Spinal cord (tissue), 10 donors: ENCODE measurements at places on chromosomes 3 and 15. TPM values are rescaled to one million over a fixed set of nuclear protein-coding genes. Genes with fewer than 3 reads are reported as not detected.

The FBXL22 gene
- total RNA-seq: 0.83 TPM

The EPB42 gene
- total RNA-seq: 9.5 TPM

The FRMD5 gene
- 8.9 TPM for total RNA-seq

The GFM1 gene
- 56.3 TPM for total RNA-seq

The NR1I2 gene
- 0.50 TPM for total RNA-seq

The PAK2 gene
- total RNA-seq: 57.7 TPM

The PATL2 gene
- total RNA-seq: 0.72 TPM

The NDN gene
- total RNA-seq: 140 TPM

The PLCB2 gene
- total RNA-seq: 7.6 TPM

The PTX3 gene
- total RNA-seq: 5.4 TPM

The FES gene
- 13.3 TPM for total RNA-seq

The P2RY13 gene
- 5.8 TPM for total RNA-seq

The SEMA5B gene
- total RNA-seq: 14.2 TPM

The ASB14 gene
- 0.50 TPM for total RNA-seq

The MESP2 gene
- not detected for total RNA-seq

The IGSF10 gene
- total RNA-seq: 9.7 TPM

The WDR93 gene
- total RNA-seq: 3.9 TPM

The ALAS1 gene
- total RNA-seq: 48.9 TPM

The LTK gene
- total RNA-seq: 0.17 TPM

The RETNLB gene
- not detected for total RNA-seq

The TP63 gene
- total RNA-seq: 4.3 TPM

The SCN11A gene
- 44.3 TPM for total RNA-seq

The RPL29 gene
- 1,251 TPM for total RNA-seq

The TMEM108 gene
- total RNA-seq: 6.6 TPM

The GHRL gene
- 0.39 TPM for total RNA-seq

The RTP4 gene
- total RNA-seq: 1.2 TPM

The KLHL6 gene
- 2.1 TPM for total RNA-seq

The ISL2 gene
- total RNA-seq: 0.28 TPM

The PLCH1 gene
- 10.2 TPM for total RNA-seq

The PTH1R gene
- 25.0 TPM for total RNA-seq

The LMOD3 gene
- total RNA-seq: 0.50 TPM

The PP2D1 gene
- not detected for total RNA-seq

The TPM1 gene
- total RNA-seq: 184 TPM

The FBXO45 gene
- total RNA-seq: 31.3 TPM

The FYCO1 gene
- 16.0 TPM for total RNA-seq

The HCLS1 gene
- 10.2 TPM for total RNA-seq

The FEZF2 gene
- not detected for total RNA-seq

The NTRK3 gene
- total RNA-seq: 62.7 TPM

The C2CD4B gene
- 3.8 TPM for total RNA-seq

The UTS2B gene
- total RNA-seq: 1.5 TPM

The DUOX1 gene
- 0.22 TPM for total RNA-seq

The SLCO3A1 gene
- 4.6 TPM for total RNA-seq

The KLHL40 gene
- total RNA-seq: not detected

The KY gene
- 1.5 TPM for total RNA-seq

The LRRIQ4 gene
- 0.28 TPM for total RNA-seq

The GOLGA6L2 gene
- total RNA-seq: not detected

The PLA1A gene
- 0.69 TPM for total RNA-seq

The ULK4 gene
- total RNA-seq: 14.3 TPM

The EXD1 gene
- not detected for total RNA-seq

The TCAIM gene
- total RNA-seq: 61.0 TPM

The GOLGA8M gene
- 1.3 TPM for total RNA-seq

The APH1B gene
- total RNA-seq: 25.8 TPM

The PLS1 gene
- 3.8 TPM for total RNA-seq

The PDHB gene
- total RNA-seq: 81.7 TPM
